Hair follicular keratinocyte (primary cell): ENCODE measurements at places on chromosomes 12 and 14. TPM values are rescaled to one million over a fixed set of nuclear protein-coding genes. Genes with fewer than 3 reads are reported as not detected.

CTDSP2 gene
- total RNA-seq, result 37.1 and 60.8 TPM in 2 replicates

SYNE3 gene
- 6.1 and 13.3 TPM in 2 replicates for total RNA-seq

TCL1B gene
- total RNA-seq, result not detected in 2 replicates

CDH24 gene
- total RNA-seq, result 6.0 and 8.8 TPM in 2 replicates

TAS2R13 gene
- total RNA-seq, result not detected in 2 replicates

EIF2S3B gene
- total RNA-seq, result 4.6 and 7.0 TPM in 2 replicates

ACRBP gene
- 0.16 TPM in 1 of 2 replicates, not detected in the other for total RNA-seq

NTF3 gene
- not detected in 2 replicates for total RNA-seq

PPP2R3C gene
- 10.5 and 15.9 TPM in 2 replicates for total RNA-seq

TROAP gene
- total RNA-seq, result 6.7 and 23.1 TPM in 2 replicates

RIPK3 gene
- 5.4 and 8.0 TPM in 2 replicates for total RNA-seq

CLEC4C gene
- total RNA-seq, result not detected in 2 replicates

TMCC3 gene
- total RNA-seq, result 5.7 and 12.7 TPM in 2 replicates

EXOC3L4 gene
- total RNA-seq, result not detected in 2 replicates

TTC9 gene
- total RNA-seq, result 0.23 and 0.46 TPM in 2 replicates

GIT2 gene
- 14.9 and 16.0 TPM in 2 replicates for total RNA-seq

CLEC4A gene
- total RNA-seq, result 0.23 TPM in 1 of 2 replicates, not detected in the other

ZBTB25 gene
- 3.4 and 3.8 TPM in 2 replicates for total RNA-seq

RD3L gene
- not detected in 2 replicates for total RNA-seq

TAS2R19 gene
- total RNA-seq, result 0.39 TPM in 1 of 2 replicates, not detected in the other
